Stimulated activated CD8-positive, alpha-beta memory T cell treated with anti-CD3 and anti-CD28 coated beads, Interleukin-4, amount 100 ng/mL, for 1 hour (primary cell): ENCODE measurements at places on chromosomes 7 and 10.

GRCh38 chr7:1281068-1281467, 48.4 kb downstream of the UNCX start:
- no peak for DNase-seq

DNA sequence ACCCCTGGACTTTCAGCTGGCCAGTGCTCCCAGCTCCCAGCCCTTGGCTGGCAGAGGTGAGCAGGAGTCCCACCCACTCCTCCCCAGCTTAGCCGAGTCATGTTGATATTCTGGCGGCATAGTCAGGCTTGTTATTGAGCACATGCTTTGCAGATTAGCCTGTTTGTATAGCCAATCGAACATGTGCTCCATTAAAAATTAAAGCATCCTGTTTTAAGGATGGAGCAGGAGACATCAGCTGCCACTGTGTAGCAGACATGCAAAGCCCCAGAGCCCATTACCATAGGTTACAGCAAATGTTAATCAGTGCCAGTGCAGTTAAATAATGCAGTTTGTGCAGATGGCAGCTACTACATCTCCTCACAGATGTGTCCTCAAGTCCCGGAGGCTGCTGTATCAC, 574.6 kb upstream of the GALNT17 start:
- DNase-seq, result no peak

DNA sequence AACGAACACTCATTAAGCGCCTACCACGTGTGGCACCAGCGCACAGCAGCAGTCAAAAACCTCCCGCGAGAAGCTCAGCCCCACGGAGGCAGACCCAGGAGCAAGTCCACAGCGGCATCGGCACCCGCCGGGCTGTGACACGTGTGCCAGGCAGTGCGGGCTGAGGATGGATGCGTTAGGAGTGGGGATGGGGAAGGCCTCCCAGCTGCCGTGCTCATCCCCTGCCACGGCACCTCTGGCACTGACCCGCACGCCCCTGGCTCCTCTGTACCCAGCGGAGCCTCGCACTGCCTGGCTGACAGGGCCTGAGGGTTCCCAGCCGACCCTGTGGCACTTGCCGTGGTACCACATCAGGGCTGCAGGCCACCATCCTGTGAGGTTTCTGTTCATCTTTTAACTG, 16.8 kb downstream of the CFAP46 start:
- no peak for DNase-seq

- no peak for DNase-seq
These were observed 73.5 kb downstream of the ZRANB1 start for GRCh38 chr10:125015356-125015944.

GRCh38 chr7:94400643-94401427, 6.1 kb downstream of the COL1A2 start:
- DNase-seq, result no peak

GRCh38 chr7:115340828-115341227, 418.9 kb downstream of the MDFIC start:
- no peak for DNase-seq

DNA sequence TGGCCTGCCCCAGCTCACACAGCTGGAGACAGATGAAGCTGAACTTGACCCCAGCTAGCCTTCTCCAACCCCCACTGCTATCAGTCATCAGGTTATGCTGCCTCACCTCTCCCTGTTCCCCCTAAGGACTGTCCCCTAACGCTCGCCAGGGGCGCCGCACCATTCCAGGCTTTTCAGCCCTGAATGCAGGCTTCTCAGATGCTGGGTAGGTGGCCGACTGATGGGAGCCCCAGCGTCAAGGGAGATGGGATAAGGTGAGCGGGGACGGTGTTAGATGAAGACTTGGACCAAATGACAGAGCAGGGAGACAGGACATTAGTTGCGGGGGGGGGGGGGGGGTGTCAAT, 15.8 kb upstream of the OPALIN start:
- no peak for DNase-seq

DNA sequence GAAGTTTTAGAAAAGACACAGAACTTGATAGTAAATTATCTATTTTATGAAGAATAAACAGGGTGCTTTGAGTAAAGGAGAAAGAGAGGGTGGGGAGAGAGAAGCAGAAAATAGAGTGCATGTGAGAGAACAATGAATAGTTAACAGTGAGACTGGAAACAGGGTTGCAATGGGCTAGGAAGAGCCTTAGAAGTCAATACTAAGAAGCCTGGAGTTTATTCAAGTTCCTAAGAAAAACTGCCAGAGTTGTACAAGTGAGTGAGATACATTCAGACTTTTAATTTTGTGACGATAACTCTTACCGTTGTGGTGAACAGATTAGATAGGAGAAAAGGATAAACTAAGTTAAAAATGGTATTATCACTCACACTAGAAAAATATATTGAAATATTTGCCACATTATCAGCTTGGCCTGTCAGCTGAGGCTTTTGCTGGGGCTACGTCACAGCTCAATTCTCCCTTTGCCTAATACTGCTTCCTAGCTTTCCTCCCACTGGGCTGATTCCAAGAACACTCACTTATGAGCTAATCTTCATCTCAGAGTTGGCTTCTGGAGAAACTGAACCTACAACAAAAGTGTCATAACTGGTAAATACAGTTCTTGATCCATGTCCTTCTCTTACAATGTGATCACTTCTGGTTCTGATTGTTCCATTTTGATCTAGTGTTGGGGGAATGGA, 92.7 kb downstream of the SEMA3D start:
- no peak for DNase-seq

- DNase-seq, result no peak
These were observed 173.1 kb downstream of the MYOF start for GRCh38 chr10:93309062-93309461.
